ENCODE measurements at places on chromosomes 4 and X.
A peak's percentile ranks its signal among the peaks of the same experiment; 100 is the strongest.

GRCh38 chrX:10769195-10769594, 148.8 kb upstream of the MID1 start:
- DNase-seq = peak; percentile 54

DNA sequence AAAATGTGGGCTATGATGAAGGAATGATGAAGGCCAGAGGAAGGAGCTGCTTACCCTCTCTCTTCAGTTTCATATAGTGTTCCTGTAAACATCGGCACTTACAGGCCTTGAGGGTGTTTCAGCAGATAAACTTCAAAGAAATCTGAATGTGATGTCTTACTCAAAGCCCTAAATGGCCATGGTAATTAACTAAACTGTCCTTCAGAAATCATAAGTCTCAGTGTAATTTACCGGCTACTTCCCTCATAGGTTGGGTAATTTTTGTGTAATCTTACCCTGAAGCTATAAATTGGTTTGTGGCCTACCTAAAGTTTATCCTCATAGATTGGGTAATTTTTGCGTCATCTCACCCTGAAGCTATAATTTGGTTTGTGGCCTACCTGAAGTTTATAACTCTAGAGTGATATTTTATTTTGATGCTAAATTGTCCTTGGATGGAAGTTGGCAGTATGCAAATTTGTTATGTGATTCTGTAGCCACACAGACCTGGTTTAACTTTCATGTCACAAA, 2700.3 kb downstream of the ARAP2 start:
- no peak for DNase-seq

DNA sequence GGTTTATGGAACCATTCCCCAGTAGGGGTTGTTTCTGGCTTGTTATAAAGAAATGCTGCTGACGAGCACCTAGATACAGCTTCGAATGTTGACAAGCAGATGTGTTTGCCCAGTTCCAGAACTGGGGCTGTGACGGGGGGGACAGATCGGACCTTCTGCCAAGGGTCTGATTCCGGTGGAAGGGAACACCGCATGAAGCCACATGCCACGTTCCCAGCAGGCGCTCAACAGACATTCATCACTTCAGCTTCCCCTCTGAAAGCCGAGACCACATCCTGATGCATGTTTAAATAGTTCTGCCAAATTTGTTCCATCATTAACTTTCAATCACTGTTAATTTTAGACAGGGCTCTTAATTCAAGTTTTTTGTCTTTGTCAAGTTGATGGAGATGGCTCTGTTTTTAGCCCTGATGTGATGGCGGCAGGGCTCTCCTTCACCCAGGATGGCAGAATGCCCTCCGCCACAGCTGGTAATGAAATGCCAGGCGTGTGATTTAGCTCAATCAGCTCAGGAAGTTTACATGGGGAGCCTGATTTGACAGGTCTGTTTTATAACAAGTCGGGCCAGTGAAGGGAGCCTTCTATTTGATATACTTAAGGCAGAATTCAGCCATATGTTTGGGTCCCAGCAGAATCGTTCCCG, 57.4 kb downstream of the PSAPL1 start:
- no peak for DNase-seq

DNA sequence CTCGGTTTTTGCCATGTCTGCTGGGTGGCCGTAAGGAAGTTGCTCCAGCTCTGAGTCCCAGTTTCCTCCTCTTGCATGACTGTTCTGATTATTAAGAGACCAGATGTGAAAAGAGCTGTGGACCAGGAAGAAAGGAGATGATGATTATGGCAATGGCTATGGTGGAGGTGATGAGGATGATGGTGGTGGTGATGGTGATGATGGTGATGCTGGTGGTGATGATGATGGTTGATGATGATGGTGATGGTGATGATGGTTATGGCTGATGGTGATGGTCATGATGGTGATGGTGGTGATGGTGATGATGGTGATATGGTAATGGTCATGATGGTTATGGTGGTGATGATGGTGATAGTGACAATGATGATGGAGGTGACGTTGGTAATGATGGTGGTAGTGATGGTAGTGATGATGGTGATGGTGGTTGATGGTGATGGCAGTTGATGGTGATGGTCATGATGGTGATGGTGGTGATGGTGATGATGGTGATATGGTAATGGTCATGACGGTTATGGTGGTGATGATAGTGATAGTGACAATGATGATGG, 107.8 kb upstream of the NKX1-1 start:
- no peak for DNase-seq

GRCh38 chrX:102697494-102697893, 14.8 kb upstream of the GPRASP2 start:
- DNase-seq = no peak

GRCh38 chrX:10648614-10649013, 28.2 kb upstream of the MID1 start:
- peak; percentile 36 for DNase-seq

GRCh38 chrX:54785901-54786300, 12.2 kb downstream of the ITIH6 start:
- peak; percentile 2 for DNase-seq

DNA sequence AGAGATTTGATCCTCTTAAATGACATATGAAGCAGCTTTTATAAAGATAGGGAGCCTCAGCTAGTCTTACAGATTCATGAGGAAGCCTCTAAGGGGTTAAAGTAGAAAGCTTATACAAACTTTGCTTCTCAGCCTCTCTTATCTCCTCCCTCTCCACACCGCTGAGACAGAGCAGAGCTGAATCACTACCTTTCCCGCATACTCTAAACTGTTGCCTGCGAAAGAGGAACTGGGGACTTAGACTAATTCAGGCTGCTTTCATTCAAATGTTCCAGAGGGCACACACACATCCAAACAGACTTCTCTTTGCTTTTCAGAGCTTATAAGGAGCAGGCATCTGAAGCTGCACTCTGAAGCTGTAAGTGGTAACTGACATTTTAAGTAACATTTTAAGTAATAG, at the start of gene SERTM2:
Gene SERTM2 (plus strand): TSS at position 169 of the 400 bp plus-strand sequence. CDS start 7,213 bp downstream, outside the sequence.
- DNase-seq = no peak

GRCh38 chrX:111728096-111728495, 47.1 kb downstream of the ALG13 start:
- no peak for DNase-seq

DNA sequence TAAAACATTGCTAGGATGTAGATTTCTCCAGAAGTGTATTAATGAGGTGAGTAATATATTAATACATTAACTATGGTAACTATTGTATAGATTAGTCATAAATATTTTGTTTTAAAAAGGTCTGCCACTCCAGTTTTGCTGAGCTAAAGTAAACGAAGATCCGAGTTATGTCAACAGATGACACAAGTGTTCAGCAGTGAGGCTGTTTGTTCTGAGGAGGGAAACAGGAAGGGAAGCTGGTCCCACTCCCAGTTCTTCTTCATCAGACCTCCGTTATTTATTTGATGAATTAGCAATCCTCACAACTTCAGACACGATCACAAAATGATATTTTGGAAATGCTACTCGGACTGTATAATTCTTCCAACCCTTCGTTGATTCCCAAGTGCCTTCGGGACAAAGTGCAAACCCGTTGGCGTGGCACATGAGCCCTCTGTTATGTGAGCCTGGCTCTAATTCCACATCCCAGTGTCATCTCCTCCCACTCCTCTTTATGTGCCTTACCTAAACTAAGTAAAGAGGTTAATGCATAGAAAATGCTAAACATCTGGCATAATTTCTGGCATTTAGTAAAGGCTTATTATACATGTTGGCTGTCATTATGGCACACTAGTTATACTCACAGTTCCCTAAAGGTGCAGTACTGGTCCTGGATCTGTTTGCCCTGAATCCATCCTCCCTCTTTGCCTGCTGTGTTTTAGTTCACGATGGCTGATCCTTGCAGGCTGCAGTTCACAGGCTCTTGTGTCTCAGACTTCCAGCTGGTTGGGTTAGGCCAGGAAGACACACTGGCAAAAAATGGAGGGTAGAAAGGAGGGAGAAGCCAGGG, 190.6 kb upstream of the LNX1 start:
- no peak for DNase-seq

DNA sequence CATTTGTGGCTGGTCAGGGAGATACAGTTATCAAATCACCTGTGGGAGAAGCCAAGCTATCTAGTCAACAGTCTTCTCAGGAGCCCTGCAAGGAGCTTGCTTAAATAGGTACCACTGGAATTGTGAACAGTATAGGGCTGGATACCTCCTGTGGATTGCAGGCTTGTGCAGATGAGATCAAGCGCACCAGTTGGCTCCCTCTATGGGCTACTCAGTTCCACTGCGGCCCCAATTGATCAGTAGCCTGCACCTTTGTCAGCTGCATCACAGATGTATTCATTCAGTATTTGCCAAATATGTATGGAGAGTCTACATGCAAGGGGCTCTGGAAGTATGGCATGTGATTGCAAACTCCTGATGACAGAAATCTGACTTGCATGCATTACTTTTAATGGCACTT, 28.6 kb downstream of the TEX13A start:
- DNase-seq = peak; percentile 30

DNA sequence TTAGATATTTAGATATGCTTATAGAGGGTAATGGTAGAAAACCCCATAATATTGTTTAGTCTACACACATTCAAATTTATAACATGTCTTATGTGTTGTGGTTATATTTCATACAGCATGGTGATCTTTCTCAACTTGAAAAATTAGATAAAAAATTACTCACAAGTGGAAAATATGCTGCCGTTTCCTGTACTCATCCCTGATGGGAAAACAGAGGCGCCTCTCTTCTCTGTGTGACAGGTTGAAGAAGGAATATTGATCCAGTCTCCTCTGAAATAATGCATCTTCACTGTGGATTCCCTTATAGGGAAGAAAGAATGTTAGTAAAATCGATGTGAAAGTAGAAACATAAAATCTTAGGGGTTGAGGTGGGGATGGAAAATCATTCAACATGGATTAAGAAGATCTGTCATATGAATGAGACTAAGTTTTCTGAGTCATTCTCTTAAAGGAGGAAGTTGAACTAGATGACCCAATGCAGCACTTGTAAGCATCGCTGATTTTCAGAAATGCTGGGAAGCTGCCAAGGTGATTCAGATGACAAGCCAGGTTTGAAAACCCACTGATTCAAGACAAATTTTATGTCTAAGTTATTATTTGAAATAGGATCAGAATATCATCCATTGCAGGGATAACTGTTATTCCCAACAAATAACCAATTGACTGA, 70.7 kb downstream of the ANKRD50 start:
- DNase-seq = no peak

DNA sequence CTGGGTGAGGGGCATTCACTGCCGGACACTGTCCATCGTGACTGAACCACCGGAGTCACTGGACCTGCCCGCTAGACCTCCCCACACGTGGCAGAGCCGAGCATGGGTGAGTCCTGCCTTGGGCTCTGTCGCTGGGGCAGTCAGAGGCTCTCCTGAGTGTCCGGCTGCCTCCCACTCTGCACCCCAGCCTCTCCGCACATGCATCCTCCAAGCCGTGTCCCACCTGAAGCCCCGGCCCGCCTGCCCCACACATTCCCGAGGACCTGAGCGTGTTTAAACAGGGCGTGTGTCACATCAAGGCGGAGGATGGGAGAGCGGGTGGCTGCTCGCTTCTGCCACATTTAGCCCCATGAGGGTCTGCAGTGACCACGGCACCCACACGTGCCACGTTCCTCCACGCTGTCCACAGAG, 4.7 kb downstream of the CPLX1 start:
- DNase-seq = no peak

Measured in SW480 (cell line).